ENCODE measurements at places on chromosomes 3 and 15. TPM values are rescaled to one million over a fixed set of nuclear protein-coding genes. Genes with fewer than 3 reads are reported as not detected.

TRPC1 gene
- total RNA-seq: 5.7 TPM

DNA sequence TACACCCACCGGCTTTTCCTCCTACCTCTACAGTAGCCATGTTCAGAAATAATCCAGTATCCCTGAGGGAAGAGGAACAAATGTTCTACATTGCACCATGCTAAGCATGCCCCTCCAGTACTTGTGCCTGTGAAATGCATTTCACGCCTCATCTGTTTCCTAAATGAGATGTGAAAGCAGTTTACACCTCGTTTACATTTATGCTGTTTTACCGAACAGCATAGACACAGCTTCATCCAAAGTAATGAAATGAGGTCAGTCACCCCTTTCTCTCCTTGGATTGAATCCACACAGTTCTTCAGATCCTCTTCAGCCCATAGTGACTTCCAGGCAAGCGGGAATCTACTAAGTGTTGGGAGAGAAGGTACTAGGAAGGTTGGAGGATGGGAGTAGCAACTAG lies 514.3 kb downstream of the PDCD6IP start:
- no peak for DNase-seq

GRCh38 chr15:63978511-63979261 lies 67.6 kb downstream of the DAPK2 start:
- DNase-seq: no peak

DNA sequence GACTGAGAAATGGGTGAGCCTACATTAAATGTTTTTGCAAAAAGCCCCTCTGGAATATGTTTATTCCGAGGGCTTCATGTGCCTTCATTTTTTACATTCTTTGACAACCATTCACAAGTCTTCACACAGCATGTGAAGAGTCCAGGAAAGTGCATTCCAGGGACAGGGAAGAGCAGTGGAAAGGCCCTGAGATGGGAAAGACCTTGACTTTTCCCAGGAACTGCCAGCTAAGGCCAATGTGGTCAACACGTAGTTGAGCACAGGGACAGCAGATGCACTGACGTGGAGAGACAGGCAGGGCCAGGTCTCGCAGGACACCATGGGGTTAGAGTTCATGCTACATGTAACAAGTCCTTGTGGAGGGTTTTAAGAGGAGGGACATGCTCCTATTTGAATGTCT lies 21.7 kb downstream of the SSR3 start:
- DNase-seq: no peak

BLM gene
- 5.1 TPM for total RNA-seq

ALDH1A2 gene
- not detected for total RNA-seq

LIPH gene
- under 0.01 TPM for total RNA-seq

DNA sequence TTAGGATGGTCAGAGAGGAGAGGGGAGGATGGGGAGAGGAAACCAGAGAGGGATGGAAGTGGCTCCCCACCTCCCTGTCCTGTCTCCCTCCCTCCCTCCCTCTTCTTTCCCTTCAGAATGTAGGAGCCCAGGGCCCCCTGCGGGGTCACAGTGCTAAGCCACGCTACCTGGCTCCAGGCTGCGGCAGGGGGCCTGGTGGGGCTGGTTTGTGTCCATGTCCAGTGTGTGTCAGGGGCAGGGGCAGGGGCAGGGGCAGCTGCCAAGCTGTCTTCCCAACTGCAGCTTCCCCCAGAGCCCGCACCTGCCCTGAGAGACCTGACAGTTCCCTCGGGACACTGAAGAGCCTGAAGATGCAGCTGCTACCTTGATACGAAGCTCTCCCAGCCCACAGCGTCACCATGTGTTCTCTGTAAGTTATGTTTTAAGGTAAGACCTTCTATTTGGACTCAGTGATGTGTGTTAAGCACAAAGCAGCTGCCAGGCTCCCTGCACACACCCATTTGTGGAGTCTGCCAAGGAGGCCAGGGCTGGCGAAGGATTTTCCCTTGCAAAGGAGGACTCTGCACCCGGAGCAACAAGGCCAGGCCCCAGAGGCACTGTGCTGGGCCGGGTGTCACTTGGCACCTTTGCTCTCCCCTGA lies 121.8 kb upstream of the SMAD3 start:
- no peak for DNase-seq

DNA sequence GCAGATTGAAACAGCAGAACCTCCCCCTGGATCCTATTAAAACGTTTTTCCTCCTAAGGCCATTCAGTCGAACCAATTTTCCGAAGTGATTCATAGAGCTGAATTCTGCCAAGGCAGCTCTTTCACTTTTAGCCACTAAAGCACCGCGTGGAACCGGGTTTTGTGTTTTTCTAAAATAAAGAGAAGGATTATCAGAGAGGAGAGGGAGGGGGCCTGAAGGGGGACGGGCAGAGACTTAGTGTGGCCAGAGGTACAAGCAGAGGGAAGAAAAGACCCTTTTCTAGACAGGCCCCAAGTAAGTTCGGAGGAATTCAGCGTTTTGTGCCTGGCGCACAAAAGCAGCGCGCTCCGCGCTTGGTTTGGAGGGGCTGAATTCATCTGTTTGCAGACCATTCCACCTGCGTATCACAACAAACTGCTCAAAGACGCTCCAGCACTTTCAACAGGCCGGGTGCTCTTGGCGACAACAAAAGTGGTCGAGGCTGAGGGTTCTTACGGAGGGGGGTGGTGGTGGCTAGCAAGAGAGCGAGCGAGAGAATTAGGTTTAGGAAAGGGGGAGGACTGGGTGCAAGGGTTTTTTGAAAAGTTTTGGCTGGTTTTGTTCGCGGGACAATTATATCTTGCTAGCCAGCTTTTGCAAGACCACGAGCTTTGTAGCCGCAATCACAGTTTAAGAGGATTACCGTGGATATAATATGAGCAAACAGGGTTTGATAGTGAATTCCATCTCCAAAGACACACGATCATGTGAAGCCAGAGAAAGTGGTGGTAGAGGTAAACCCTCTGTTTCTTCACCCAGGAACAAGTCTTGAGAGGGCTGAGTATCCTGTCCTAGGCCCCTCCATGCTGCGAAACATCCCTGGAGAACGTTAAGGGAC lies 1.2 kb upstream of the FEZF2 start:
- no peak for DNase-seq

GRCh38 chr15:60999771-61000170 lies 229.3 kb downstream of the RORA start:
- DNase-seq: no peak

MITF gene
- 2.2 TPM for total RNA-seq

ELL3 gene
- 7.0 TPM for total RNA-seq

All from hematopoietic multipotent progenitor cell (in vitro differentiated cells).